ENCODE measurements at places on chromosomes 1 and 21. TPM values are rescaled to one million over a fixed set of nuclear protein-coding genes. Genes with fewer than 3 reads are reported as not detected.

GRCh38 chr1:243438815-243439214, 183.0 kb downstream of the SDCCAG8 start:
- DNase-seq = no peak

Gene CASZ1
- 74.5 TPM for total RNA-seq

Gene CCDC17
- total RNA-seq = 0.12 TPM

Gene ZNF362
- total RNA-seq = 19.2 TPM

DNA sequence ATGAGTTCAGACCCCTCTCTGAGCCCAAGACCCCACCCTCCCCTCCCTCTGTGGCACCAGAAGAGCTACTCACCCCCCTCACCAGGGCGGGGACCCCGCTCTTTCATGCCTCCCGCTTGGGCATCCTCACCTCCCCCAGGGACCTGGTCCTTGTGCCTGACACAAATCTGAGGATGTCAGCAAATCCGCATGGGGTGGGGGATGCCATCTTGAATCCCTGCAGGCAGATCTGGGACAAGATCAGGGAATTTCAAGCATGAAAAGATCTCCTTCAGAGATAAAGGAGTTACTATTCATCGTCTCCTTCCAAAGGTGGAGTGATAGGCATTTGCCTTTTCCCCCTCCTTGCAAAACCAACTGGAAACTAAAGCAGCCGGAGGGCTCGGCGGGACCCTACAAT, 81.1 kb downstream of the DISP3 start:
- no peak for DNase-seq

Gene PRR9
- not detected for total RNA-seq

DNA sequence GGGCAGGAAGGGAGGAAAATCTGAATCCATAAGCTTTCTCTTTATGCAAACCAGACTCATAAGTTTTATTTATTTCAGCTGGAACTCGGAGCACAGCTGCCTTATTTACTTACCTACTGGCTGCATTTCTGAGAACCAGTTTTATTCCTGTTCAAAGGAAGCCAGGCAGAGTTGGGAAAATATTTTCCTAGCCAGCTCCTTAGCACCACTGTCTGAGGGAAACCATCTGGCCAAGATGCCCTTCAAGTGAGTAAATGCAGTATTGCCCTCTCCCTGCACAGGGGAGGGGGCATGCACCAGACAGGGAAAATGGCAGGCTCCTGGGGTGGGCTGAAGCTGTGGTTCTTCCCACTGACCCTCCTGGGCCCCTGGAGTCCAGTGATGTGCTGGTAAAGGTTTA, 28.9 kb upstream of the FMOD start:
- no peak for DNase-seq

GRCh38 chr1:45552331-45552730, 1.7 kb downstream of the AKR1A1 start:
- DNase-seq = no peak

Gene DENND2C
- total RNA-seq = 20.7 TPM

DNA sequence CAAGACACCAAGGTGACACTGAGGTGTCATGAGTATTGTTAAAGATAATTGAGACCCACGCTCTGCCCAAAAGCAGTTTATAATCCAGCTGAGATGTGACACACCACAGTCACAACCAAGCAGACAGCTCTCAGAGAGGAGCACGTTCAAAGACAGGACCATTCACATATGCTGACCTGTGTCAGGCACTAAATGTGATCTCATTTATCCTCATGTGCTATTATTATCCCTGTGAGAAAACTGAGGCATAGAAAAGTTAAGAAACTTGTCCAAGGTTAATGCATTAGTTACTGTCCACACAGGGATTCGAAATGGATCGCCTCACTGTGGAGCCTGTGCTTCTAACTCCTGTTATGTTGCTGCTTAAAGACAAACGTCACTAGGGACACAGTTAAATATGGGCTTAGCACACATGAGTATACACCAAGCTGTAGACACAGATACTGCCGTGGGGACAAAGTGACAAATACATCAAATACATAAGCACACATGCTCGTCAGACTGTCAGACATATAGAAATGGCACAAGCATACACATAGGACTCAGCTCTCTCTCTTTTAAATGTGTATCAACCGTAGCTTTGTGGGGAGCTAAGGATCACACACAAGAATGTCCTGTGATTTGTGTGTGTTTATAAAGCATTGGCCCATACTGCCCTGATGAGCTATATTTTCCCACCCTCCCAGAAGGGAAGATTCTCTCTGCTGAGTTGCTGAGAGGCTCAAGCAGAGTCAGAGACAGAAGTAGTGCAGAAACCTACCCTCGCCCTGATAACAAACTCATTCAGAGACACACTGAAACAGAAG, 3.5 kb upstream of the IGSF8 start:
- no peak for DNase-seq

Gene FAM110D
- total RNA-seq = 3.3 TPM

Gene PEAR1
- 4.6 TPM for total RNA-seq

- DNase-seq = no peak
Observed at GRCh38 chr1:221998186-221998612, 256.3 kb upstream of the DUSP10 start.

GRCh38 chr21:34852448-34852847, 183.7 kb downstream of the CLIC6 start:
- no peak for DNase-seq

- no peak for DNase-seq
Observed at GRCh38 chr1:235416662-235417049, 49.4 kb downstream of the TBCE start.

- DNase-seq = no peak
Observed at GRCh38 chr1:218510153-218510772, 165.1 kb downstream of the TGFB2 start.

Gene LRRC8B
- 11.3 TPM for total RNA-seq

Gene POLR3GL
- total RNA-seq = 60.2 TPM

DNA sequence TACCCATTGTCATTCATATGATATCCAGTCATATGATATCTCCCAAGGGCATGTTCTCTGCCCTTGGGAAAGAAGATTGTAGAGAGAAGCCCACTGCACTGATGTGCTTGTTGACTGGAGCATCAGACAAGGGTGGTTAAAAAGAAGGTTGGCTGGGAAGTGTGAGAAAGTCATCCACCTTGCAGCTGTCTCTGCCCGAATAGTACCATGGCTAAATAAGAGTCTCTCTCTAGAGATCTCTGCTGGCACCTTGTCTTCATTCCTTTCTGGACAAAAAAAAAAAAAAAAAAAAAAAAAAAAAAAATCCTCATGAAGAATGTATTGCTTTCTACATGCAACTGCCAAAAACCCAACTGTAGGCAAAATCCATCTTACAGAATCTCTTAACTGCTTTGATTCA, 349.7 kb upstream of the ESRRG start:
- DNase-seq = no peak

- DNase-seq = no peak
Observed at GRCh38 chr1:19762175-19762779, 37.4 kb downstream of the TMCO4 start.

- DNase-seq = no peak
Observed at GRCh38 chr21:29718081-29718815, 221.5 kb downstream of the GRIK1 start.

Gene GJA4
- 24.8 TPM for total RNA-seq

DNA sequence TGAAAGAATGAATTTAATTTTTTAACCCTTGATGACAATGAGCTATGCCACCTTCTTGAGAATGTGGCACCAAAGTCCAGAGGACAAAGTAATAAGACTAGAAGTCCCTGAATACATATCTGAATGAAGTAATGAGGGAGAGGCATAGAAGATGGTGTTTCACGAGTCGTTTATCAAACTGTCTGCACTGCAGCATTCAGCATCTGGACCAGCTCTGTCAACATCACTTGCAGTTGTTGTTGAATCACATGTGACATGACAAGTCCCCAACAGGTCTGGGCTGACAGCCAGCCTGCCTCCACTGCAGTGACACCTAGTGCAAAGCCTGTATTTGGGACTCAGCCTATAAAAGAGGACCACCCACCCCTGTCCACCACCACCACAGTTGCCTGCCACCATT, 17.3 kb upstream of the GALNT2 start:
- DNase-seq = no peak

- no peak for DNase-seq
Observed at GRCh38 chr1:248696261-248696660, 6.3 kb downstream of the OR14I1 start.

Gene SH3BGR
- total RNA-seq = 182 TPM

- DNase-seq = no peak
Observed at GRCh38 chr1:236808005-236808404, 12.9 kb downstream of the MTR start.

DNA sequence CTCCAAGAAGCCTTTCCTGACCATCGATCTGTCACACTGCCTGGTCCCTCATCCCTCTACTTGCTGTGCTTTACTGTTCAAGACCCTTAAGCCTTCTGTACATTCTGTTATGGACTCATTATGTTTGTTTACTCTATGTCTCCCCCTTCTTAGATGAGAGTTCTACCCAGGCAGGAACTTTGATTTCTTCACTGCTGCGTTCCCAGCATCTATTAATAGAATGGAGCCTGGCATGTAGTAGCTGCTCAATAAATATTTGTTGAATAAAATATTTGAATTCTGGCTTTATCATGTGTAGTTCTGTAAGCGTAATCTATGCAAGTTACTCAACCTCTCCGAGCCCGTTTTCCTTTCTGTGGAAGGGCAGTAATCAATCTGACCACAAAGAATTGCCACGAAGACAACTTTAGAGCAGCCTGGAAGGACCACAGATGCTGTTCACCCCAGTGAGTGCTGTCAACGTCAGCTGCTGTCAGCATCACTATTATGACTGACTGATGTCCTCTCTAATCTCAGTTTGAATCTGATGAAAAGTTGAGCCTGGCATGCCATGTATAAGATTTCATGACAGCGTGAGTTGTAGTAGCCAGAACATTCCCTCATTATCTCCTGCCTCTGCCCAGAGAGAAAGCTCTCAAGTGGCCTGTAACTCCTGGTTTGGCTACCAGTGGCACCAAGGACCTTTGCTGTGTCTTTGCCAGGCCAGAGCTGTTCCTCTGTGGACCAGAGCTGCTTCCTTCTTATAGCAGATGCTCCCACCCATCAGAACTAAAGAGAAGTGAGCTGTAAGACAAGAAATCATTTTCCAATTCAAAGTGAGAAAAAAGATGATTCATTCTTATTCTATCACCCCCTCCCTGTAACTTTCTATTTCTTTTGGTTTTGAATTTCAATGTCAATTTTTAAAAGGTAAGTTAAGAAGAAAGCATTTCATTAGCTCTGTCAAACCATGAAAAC, 94.5 kb downstream of the PRDM2 start:
- DNase-seq = no peak

Gene ATP5IF1
- 333 TPM for total RNA-seq

DNA sequence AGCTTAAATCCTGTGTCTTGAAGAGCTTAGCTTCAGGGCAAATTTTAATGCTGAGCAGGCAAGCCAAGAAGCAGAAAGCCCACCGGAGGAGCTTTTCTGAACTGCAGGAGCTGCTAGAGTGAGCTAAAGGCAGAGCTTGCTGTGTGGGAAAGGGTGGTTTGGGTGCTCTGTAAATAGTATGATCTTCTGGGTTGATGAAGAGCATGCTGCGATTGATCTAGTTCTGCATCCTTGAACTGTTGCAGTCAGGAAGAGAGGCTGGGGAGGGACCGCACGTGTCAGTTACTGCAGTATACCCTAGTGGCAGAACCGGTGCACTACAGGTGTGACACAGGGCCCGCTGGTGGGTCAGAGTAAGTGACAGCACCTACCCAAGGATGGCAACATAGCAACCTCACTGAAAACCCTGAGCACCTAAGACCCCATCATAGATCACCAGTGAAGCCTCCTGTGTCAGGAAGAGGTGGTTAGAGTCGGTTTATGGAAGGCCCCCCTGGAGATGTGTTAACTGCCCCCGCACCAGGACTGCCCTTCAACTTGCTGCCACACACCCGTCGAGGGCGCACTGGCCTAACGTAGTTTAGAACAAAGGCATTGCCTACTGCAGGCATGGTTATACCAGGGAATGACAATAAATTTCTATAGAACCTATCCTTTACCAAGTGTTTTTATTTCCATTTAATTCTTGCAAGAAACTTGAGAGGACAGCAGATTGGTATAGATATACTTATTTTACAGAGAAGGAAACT, 146.0 kb upstream of the KIAA0040 start:
- no peak for DNase-seq

DNA sequence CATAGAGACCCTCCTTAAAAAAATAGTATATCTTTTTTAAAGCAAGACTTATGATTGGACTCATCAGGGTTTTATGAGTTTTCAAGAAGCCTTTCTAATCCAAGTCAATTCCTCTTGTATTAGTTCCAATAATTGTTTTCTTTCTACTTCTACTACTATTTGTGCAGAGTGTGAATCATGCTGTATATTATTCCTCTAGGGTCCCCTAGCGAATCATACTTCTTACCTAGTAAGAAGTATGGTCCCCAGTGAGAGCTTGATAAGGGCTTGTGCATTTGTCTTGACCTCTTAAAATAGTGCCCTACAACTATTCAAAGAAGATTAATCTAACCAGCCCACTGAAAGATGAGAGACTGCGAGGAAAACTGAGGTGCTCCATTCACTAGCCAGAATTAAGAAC, 715.7 kb upstream of the ZP4 start:
- no peak for DNase-seq
